ENCODE measurements at places on chromosomes 2 and 18.

GRCh38 chr2:11554399-11554716 lies 20.5 kb downstream of the GREB1 start:
- DNase-seq, result no peak

DNA sequence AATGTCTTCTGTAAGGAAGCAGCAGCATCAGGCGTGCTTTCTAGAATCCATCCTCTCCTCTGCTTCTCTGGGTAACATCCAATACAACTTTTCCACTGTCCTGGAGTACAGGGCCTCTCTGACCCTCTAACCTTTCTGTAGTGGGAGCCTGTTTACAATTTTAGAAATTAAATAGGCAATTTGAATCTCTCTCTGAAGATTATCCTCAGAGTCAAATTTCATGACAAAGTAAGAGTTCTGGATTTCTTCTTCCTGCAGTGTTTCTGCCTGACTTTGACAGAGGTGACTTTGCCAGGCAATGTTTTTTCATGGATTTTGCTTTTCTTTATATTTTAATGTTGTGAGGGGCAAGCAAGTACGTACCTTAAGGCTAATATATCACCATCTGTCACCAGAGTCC lies 558.4 kb downstream of the PARD3B start:
- no peak for DNase-seq

GRCh38 chr2:230323385-230324106 lies 3.4 kb upstream of the SP140L start:
- no peak for DNase-seq

GRCh38 chr2:109654326-109655050 lies 40.3 kb downstream of the SOWAHC start:
- DNase-seq, result no peak

DNA sequence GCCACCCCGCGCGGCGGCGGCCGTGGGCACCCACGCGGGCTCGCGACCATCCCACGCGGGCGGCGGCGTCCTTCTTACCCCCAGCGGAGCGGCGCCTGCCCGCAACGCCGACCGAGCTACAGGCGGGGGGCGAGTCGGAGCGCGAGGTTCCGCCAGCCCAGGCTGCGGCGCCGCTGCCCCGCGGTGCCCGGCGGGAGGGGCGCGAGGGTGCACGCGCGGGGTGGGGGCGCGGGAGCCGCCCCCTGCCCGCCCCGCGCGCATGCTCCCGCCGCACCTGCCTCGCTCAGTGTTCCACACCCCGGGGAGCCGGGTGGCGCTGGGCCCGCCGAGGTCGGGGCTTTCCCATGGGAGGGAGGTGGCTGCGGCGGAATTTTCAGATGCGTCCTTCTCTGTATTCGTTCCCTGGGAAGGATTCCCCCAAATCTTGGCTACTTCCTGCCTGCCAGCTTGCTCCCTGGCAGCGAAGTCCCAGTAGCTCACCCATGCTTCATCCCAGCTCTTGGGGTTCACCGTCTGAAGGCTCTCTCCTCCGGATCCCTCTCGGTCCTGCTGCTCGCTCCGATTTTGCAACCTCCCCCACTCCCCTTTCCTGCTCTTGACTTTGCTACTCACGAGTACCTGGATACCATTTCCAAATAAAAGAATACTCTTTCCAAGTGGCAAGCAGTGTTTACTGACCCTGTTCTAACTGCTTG lies at the start of gene L3MBTL4:
L3MBTL4 (minus strand) TSS at position 189 of the 695 bp plus-strand sequence. CDS start 103,286 bp downstream, outside the sequence.
- DNase-seq, result peak; percentile 34

DNA sequence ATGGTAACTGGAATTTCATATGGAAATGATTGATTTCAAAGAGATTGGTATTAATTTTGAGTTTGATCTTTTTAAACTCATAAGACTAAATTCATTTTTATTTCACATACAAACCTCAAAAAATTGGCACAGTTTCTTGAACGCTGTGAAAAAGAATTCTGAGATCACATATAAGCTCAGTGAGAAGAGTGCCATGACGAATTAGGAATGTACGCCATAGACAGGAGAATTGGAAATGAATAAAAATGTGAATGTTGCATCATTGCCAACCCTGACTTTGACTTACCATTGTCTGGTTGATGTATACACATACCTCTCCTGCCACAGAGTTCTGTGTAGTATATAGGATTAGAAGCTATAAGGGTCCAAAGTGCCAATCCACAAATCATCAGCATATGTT lies 290.4 kb upstream of the ZC3H15 start:
- DNase-seq, result no peak

DNA sequence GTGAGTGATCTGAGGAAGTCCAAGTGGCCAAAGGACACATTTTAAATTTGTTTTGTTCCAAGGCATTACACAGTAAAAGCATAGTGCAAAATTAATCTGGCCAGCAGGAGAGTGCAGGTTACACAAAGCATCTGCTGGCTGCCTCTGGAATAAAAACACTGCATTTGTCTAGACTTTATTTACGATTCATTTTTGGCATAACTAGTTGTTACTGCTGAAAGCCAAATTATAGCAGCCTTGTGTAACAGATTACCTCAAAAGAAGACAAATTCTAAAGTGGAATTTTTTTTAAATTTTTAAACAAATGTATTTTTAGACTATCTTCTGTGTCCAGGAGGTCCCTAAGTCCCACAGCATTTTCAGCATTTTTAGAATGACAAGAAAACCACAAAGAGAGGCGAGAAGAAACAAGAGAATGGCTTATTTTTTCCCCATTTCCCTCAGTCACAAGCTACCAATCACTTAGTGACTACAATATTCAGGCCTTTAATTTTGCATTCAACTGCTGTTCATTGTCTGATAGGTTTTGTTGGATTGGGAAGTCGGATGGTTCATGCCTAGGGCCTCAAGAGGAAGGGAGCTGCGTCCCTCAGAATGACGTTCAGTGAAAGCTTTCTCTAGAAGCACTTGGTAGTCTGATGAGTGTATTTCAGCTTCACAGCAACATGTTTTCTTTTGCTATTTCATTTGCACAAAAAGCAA lies 46.0 kb downstream of the TMEFF2 start:
- DNase-seq, result peak; percentile 60

DNA sequence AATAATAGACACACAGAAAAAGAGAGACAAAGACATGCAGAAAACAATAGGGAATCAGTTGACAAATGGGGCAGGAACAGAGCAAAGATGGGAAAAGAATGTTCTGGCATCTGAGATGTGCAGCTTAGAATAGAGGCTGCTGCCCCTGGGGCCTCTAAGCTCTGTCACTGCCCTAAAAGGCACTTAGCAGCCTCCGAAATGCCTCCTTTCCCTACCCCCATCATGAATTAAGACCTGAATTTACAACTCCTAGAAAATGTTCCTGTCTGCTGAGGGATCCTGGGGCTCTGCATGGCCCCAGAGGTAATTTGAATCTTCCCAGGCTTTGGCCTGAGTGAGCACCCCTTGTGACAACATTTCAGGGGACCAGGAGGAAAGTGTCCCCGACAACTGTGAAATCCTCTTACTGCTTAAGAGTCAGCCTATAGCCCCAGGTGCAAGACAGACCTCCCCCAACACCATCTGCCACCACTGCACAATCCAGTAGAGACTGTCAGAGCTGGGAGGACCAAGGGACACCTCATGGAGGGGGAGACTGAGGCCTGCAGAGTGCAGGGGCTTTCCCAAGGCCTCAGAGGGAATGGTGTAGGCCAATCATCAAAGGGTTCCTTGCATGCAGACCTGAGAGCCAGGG lies 24.8 kb downstream of the MRPL35 start:
- DNase-seq, result no peak

DNA sequence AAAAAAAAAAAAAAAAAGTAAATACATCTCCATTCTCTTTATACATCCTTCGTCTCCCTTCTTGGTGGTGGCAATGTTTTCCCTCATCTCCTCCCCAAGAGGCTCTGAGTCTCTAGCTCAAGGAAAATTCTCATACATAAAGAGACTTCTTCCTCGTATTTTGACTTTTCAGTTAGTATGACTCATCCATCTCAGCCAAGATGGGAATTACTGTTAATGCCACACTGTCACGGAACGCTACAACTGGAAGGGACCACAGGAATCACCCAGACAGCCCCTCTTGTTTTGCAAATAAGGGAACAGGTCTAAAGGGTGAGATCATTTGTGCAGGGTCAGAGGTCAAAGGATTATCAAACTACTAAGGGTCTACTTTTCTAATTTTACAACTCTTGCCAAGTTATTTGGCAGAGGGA lies 19.5 kb downstream of the NFE2L2 start:
- DNase-seq, result peak; percentile 80

All from AG20443 (cell line).